Activated CD4-positive, CD25-positive, alpha-beta regulatory T cell (primary cell): ENCODE measurements at places on chromosomes 7 and 10.
A peak's percentile ranks its signal among the peaks of the same experiment; 100 is the strongest.

DNA sequence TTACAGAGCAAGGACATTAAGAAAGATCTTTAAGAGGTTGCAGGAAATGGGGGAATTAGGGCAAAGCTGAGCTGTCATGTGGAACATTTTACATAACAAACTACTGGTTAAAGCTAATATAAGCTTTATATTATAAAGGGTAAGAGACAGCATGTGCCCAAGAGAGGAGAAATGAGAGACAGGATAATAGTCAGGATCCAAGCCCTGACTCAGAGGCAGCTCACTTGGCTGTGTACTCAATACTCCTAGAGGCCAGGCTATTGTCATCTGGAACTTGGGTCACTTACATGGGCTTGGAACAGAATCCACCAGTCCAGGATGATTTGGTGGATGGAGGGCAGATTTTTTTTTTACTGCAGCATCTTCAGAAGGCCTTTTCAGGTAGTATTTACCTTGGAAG is 418.6 kb upstream of the ZMIZ1 start:
- no peak for DNase-seq

- peak; percentile 50 for DNase-seq
Measured at GRCh38 chr10:119595676-119596515, 868 bp downstream of the TIAL1 start.

GRCh38 chr7:155107126-155107525 is 37.0 kb downstream of the HTR5A start:
- DNase-seq: no peak

DNA sequence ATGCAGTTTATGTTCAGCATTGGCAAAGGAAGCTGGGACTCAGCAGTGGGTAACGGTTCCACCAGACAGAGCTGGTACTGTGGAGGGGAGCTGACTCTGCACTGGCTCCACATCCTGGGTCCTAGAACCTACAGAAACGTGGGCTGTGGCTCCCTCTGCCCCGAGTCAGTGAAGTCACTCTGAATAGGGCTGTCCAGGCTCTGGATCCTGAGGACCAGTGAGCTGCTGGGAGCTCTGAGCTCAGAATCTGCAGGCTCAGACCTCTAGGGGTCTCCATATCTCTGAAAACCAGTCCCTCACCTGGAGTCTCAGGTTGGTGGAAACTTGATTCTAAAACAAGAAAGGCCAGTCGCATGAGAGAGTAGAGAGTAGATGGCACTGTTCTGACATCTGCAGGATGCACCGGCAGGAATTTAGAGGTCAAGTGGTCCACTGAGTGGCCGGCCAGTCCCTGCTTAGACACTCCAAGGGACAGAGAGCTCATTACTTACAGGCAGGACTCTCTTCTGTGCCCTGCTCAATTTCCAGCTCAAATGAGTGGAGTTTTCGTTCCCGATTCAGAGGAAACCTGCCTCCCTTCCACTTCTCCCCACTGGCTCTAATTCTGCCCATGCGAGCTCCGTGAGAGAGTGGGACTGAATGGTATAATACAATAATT is 18.6 kb downstream of the NPFFR1 start:
- no peak for DNase-seq

- DNase-seq: no peak
Measured at GRCh38 chr7:106568002-106568679, 92.8 kb downstream of the CCDC71L start.

- DNase-seq: no peak
Measured at GRCh38 chr7:38584443-38585210, 46.5 kb downstream of the AMPH start.

DNA sequence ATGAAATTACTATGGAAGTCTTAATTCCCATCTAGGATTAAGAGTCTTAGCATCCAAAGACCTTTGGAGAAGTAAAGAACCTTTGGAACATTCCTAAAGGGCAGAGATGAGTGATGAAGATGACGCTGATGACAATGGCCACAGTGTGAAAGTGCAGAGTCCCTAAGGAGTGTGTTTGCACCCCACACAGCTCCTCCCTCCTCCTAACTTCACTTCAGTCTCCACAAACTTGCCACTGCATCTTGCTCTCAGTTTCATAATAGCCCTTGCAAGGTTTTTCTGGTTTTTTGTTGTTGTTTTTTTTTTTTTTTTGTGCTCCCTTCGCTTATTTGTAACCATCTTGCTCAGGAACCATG is 117.5 kb upstream of the ANLN start:
- DNase-seq: no peak

DNA sequence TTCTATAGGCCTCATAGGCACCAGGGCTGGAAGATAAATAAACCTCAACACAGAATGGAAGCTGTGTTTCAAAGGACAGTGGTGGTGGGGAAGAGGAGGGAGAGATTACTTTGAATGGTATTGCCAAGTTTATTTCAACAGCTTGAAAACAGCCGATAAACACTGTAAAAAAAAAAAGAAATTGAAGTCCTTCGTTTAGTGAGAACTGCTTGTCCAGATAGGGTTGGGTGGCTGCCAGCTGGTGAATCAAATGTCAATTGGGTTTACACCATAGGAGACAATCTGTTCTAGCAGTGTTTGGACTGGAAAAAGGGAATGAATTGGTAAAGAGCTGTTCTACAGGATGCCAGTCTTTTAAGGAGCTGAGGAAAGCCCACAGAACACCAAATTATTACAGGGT is 254.8 kb downstream of the PHF14 start:
- no peak for DNase-seq

GRCh38 chr10:99345350-99345749 is 16.2 kb downstream of the CNNM1 start:
- no peak for DNase-seq

DNA sequence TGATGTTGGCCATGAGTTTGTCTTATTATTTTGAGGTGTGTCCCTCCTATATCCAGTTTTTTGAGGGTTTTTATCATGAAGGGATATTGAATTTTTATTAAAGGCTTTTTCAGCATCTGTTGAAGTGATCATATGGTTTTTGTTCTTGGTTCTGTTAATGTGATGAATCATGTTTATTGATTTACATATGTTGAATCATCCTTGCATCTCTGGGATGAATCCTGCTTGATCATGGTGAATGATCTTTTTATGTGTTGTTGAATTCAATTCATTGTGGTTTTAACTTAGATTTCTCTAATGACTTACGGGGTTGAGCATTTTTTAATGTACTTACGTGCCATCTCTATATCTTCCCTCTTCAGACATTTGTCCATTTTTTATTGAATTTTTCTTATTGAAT is 22.9 kb downstream of the DLD start:
- no peak for DNase-seq

DNA sequence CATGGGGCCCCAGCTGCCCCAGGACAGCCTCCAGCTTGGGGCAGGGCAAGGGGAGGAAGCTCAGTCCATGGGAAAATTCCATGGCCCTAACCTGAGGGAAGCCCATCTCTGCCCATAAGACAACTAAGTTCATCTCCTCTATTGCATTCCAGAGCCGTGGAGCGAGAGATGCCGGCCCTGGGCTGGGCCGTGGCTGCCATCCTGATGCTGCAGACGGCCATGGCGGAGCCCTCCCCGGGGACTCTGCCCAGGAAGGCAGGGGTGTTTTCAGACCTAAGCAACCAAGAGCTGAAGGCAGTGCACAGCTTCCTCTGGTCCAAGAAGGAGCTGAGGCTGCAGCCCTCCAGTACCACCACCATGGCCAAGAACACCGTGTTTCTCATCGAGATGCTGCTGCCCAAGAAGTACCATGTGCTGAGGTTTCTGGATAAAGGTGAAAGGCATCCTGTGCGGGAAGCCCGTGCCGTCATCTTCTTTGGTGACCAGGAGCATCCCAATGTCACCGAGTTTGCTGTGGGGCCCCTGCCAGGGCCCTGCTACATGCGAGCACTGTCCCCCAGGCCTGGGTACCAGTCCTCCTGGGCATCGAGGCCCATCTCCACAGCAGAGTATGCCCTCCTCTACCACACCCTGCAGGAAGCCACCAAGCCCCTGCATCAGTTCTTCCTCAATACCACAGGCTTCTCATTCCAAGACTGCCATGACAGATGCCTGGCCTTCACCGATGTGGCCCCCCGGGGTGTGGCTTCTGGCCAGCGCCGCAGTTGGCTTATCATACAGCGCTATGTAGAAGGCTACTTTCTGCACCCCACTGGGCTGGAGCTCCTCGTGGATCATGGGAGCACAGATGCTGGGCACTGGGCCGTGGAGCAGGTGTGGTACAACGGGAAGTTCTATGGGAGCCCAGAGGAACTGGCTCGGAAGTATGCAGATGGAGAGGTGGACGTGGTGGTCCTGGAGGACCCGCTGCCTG is 4.3 kb downstream of the AOC1 start:
- no peak for DNase-seq

GRCh38 chr10:120400601-120401000 is 56.4 kb upstream of the PLPP4 start:
- no peak for DNase-seq

- no peak for DNase-seq
Measured at GRCh38 chr10:3848005-3848774, 63.2 kb upstream of the KLF6 start.

- no peak for DNase-seq
Measured at GRCh38 chr10:110151467-110151866, 55.9 kb upstream of the MXI1 start.

- DNase-seq: no peak
Measured at GRCh38 chr10:112361951-112362751, 11.8 kb upstream of the ACSL5 start.

GRCh38 chr10:104334965-104335650 is 3.2 kb downstream of the ITPRIP start:
- DNase-seq: no peak

DNA sequence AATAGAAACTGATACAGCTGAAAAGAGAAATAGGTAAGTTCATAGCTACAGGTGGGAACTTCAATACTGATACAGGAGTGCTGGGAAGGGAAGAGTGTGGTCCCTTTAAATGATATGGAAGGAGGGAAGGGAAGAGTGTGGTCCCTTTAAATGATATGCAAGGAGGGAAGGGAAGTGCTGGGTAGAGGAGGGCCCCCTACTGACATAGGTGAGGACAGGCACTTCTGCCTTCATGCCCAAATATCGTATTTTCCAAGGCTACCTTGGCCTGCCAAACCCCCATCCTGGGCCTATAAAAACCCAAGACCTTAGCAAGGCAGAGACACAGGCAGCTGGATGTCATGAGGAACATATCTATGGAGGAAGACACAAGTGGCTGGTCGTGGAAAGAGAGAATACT is 92.3 kb downstream of the MAGI2 start:
- no peak for DNase-seq

DNA sequence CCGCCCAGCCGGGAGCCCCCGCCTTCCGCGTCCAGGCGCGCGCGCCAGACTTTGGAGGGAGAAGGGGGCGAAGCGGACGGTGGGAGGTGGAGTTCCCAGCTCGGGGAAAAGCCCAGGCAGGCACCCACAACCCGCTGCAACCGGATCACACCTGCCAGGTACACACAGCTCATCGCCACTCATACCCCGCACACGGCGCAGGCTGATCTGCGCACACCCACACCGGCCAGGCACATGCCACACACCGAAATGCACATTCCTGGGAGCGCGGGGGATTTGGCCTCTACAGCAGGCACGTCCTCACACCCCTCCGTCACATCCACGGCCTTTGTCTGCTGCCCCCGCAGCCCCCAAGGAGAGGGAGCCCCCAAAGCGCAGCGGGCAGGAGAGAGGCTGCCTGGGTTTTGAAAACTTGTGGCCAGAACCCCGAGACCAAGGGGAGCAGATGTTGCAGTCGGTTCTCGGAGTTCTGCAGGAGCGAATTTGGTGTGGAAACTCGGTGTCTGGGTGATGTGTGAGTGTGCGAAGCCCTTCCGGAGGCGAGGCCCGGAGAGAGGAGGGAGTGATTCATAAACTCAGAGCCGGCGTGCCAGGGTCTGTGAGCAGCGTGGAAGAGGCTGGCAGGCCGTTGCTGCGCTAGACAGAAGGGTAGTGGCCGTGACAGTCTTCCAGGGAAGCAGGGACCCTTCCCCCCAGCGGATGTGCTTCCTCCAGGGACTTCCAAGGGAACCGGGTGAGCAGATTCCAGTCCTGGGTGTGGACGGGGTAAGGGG is 734 bp downstream of the CHST3 start:
- no peak for DNase-seq

DNA sequence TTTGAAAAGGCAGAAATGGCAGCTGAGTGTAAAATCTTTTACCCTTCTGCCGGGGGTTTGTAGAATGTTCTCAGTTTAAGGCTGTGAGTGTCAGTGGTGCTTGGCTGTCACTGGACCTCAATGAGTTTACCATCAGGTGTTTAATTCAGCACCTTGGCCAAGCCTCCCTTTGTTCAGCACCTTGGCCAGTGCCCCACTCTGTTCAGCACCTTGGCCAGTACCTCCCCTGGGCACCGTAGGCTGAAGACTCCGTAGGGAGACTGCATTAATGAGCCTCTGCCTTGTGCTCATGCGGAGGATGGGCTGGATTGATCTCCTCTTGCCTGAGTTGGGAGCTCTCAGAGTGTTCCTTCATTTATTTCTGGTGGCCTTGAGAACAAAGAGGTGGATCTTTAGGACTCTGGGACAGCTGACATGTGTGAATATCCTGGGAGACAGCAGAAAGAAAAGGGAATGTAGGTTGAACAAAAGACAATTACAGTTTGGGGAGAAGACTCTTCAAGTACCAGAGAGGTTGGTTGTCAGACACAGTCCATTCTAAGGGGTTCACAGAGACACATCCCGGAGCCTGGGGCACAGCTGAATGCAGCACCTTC is 1.6 kb downstream of the FAM24A start:
- DNase-seq: peak; percentile 10

DNA sequence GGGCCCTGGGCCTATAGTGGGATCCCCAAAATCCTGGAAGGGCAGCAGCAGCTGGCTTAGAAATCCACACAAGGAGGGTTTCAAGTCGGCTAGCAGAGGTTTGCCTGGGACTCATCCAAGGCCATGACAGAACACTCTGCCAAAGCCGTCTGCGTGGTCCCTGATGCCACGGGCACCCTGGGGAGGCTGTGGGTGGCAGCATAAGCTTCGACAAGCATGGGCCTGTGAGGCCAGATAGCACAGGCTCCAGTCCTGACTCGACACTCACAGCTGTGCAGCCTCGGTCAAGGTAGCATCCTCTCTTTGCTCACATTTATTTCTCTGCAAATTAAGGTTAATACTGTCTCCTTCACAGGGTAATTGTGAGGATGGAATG is 138.3 kb downstream of the JCAD start:
- no peak for DNase-seq

- no peak for DNase-seq
Measured at GRCh38 chr7:68805159-68805558, 793.1 kb upstream of the AUTS2 start.

DNA sequence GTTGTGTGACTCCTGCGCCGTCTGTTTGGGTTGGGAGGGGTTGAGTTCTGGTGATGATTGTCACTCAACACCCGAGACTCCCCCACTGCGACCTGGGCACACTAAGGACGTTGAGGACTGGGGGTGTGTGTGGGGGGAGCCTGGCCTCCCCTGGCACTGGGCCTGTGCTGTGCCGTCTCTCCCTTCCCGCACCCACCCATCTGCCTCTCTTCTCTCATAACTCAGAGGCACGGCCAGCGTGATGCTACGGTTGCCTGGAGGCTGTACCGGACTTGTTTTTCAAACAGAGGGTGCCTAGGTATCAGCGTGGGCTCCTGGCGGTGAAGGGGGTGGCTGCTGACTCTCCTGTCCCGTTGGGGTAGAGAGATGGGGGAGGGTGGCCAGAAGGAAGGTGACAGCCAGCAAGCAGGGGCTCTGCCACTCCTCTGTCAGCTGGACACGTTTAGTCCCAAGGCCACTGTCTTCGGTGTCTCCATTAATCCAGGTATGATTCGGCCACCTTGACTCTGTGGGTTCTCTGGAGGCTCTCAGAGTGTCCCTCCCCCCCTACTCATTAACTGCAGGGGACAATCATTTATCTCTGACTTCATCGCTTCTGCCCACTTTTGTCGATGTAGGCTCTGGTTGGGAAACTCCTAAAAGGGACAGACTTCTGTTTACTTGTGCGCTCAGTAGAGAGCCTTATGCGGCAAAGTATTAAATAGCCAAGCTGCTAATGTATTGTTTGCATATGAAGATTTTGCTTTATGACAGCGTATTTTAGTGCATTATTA is 56.5 kb upstream of the PFKFB3 start:
- no peak for DNase-seq
